ENCODE measurements at places on chromosomes 11 and 22. TPM values are rescaled to one million over a fixed set of nuclear protein-coding genes. Genes with fewer than 3 reads are reported as not detected.

DNA sequence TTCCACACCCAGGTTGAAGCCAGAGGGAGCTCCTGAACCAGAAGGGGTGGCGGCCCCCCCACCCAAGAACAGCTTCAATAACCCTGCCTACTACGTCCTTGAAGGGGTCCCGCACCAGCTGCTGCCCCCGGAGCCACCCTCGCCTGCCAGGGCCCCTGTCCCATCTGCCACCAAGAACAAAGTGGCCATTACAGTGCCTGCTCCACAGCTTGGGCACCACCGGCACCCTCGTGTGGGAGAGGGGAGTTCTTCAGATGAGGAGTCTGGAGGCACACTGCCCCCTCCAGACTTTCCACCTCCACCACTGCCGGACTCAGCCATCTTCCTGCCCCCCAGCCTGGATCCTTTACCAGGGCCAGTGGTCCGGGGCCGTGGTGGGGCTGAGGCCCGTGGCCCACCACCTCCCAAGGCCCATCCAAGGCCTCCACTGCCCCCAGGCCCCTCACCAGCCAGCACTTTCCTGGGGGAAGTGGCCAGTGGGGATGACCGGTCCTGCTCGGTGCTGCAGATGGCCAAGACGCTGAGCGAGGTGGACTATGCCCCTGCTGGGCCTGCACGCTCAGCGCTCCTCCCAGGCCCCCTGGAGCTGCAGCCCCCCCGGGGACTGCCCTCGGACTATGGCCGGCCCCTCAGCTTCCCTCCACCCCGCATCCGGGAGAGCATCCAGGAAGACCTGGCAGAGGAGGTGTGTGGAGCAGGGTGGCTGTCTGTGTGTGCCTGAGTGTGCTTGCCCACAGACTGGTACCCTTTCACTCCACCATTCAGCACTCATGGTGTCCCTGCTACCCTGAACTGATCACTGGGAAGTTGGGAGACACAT is 6.7 kb downstream of the PHOX2A start:
- H3K4me1 ChIP-seq: peaks cover 28% of the 10 kb centered on the region
- no peak for DNase-seq
- H3K36me3 ChIP-seq: peaks cover 19% of the 10 kb centered on the region
- H3K27me3 ChIP-seq: peaks cover 28% of the 10 kb centered on the region
- H3K4me3 ChIP-seq: no peak overlapping the region

The NCAM1 gene
- 0.44 TPM for total RNA-seq

GRCh38 chr11:12100429-12100828 is 10.0 kb upstream of the MICAL2 start:
- H3K27me3 ChIP-seq: no peaks in the 10 kb centered on the region
- H3K4me1 ChIP-seq: peaks cover 17% of the 10 kb centered on the region
- no peak overlapping the region for H3K4me3 ChIP-seq

- H3K27ac ChIP-seq: no peak overlapping the region
- no peaks in the 10 kb centered on the region for H3K4me1 ChIP-seq
Observed at GRCh38 chr11:116527180-116527991, 245.4 kb downstream of the BUD13 start.

The C11orf86 gene
- total RNA-seq: not detected

DNA sequence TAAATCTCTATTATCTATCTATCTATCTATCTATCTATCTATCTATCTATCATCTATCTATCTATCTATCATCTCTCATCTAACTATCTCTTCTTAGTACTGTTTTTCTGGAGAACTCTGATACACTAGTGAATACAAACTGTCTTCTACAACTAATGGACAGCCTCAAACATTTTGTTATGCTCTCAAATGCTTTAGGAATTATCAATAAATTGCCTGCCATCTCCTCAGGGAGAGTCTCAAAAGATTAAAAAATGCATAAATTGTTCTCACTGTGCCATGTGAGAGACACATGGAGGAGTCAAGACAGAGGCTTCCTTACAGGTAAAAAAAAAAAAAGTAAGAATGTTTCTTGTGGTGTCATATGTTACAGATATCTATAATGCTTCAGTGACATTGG is at the start of gene OR8K3:
TSS of gene OR8K3 (plus strand) at position 301 of the 400 bp plus-strand sequence. CDS start 3,163 bp downstream, outside the sequence.
- no peak within 1 kb of the TSS for H3K4me3 ChIP-seq
- no peaks in the 10 kb centered on the region for H3K4me1 ChIP-seq
- H3K36me3 ChIP-seq: no peaks in the 10 kb centered on the region

The CEP126 gene
- total RNA-seq: 2.6 TPM

DNA sequence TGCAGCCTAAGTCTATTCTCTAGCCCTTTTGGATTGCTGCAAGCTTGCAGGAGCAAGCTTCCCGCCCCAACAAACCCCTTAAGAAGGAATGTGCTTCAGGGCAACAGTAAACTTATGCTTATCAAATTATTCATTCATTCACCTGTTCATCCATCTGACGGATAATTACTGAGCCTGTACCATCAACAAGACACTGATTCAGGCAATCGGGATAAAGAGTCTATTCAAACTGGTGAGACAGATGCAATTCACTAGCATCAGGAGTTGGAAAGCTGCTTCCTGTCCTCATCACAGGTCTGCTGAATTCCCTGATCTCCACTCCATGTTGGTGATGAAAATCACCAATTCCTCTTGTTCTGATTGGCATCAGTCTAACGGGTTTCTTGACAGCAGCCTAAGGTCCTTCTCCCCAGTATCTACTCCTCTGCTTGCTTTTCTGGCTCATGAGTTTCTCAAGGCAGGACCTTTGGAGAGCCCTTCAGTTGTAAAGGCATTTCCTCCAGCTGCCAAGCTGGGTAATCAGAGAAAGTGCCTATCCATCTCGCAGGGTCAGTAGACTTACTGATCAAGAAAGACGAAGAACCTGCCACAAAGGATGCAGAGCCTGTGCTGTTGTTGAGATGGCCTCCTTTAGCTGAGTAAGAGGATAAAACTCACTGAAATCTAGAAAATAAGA is 429.0 kb upstream of the SYN3 start:
- H3K27ac ChIP-seq: no peak overlapping the region
- no peaks in the 10 kb centered on the region for H3K27me3 ChIP-seq
- H3K4me1 ChIP-seq: no peaks in the 10 kb centered on the region
- no peak for DNase-seq
- H3K36me3 ChIP-seq: no peaks in the 10 kb centered on the region

The MRGPRX2 gene
- total RNA-seq: not detected

The ENTHD1 gene
- not detected for total RNA-seq

DNA sequence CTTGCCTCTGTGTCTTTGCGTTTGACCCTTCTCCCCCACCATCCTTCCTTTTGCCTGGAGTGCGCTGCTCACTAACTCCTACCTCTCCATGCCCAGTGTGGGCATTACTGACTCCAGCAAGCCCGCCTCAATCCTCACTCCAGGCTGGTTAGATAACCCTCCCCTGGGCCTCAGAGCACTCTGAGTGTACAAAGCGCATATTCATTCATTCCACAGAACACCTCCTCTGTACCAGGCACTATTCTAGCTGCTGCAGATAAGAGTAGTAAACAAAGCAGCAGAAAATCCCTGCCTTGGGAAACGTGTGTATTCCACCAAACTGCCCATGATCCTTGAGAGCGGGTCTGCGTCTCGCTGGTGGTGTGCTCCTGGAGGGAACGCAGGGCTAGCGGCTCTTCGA is 3.2 kb downstream of the SLC22A8 start:
- H3K4me3 ChIP-seq: no peak overlapping the region
- H3K27ac ChIP-seq: peak overlapping the region; percentile 34
- H3K4me1 ChIP-seq: peaks cover 3% of the 10 kb centered on the region
- peaks cover 62% of the 10 kb centered on the region for H3K27me3 ChIP-seq
- no peak for DNase-seq

- H3K36me3 ChIP-seq: peaks cover 19% of the 10 kb centered on the region
- DNase-seq: no peak
- no peak overlapping the region for H3K4me3 ChIP-seq
- no peaks in the 10 kb centered on the region for H3K4me1 ChIP-seq
- H3K27me3 ChIP-seq: no peaks in the 10 kb centered on the region
Observed at GRCh38 chr11:2643746-2644145, 56.0 kb downstream of the KCNQ1OT1 start.

DNA sequence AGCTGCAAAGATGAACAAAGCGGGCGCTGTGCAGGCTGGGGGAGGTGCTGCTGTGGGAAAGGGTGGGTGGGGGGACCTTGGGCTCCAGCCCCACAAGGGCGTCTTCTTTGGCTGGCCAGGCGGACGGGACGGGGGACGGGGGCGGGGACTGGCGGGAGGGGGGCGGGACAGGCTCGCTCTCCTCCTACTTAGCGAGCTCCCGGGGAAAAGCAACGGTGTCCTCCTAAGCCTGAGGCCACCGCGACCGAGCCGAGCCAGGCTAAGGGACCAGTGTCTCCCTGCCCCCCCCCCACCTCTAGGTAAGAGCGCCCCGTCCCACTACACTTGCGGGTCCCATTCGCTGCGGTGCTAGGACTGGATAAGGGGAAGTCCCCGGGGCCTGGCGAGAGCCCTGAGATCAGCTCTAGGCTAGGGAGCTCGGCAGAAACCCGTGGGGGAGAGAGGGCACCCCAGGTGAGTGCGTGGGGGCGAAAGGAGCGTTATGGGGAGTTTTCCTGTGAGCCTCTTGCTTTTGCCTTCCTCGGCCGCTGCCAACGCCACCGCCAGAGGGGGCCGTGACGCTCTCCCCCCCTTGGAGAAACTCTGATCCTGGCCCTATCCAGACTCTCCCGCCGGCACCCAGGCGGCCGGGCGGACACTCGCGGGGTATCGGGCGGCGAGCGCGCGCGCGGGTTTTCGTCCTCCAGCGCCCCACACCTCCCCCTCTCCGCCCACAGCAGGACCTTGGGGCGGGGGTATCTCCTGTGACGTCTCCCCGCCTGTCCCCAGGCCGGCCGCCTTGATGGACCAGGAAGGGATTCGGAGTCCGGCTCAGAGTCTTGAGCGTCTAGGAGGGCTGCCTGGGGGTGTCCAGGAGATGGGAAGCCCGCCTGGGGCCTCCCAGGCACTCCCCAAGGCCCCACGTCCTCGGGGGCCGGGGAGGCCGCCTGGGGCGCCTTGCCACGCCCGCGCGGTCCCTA is at the start of gene PHLDB1:
TSS of gene PHLDB1 (plus strand) at position 215 of the 959 bp plus-strand sequence. CDS start 6,222 bp downstream, outside the sequence.
- peaks cover 9% of the 10 kb centered on the region for H3K36me3 ChIP-seq
- peaks cover 23% of the 10 kb centered on the region for H3K4me1 ChIP-seq
- peak within 1 kb of the TSS; percentile 96 for H3K4me3 ChIP-seq
- H3K27me3 ChIP-seq: peaks cover 13% of the 10 kb centered on the region
- H3K27ac ChIP-seq: peak within 1 kb of the TSS; percentile 94

GRCh38 chr11:82718307-82718706 is 15.4 kb downstream of the FAM181B start:
- H3K4me3 ChIP-seq: no peak overlapping the region
- no peaks in the 10 kb centered on the region for H3K36me3 ChIP-seq
- DNase-seq: no peak
- H3K27me3 ChIP-seq: peaks cover 9% of the 10 kb centered on the region
- no peak overlapping the region for H3K27ac ChIP-seq

Measured in T-helper 17 cell (primary cell).